Naive thymus-derived CD4-positive, alpha-beta T cell (primary cell): ENCODE measurements at places on chromosomes 12 and 14. TPM values are rescaled to one million over a fixed set of nuclear protein-coding genes. Genes with fewer than 3 reads are reported as not detected.

- no peak for DNase-seq
Observed at GRCh38 chr14:51780741-51781140, 79.7 kb upstream of the GNG2 start.

GRCh38 chr12:84043355-84043754, 869.2 kb downstream of the SLC6A15 start:
- no peak for DNase-seq

- no peak for DNase-seq
Observed at GRCh38 chr14:105117257-105117646, 51.3 kb downstream of the JAG2 start.

DNA sequence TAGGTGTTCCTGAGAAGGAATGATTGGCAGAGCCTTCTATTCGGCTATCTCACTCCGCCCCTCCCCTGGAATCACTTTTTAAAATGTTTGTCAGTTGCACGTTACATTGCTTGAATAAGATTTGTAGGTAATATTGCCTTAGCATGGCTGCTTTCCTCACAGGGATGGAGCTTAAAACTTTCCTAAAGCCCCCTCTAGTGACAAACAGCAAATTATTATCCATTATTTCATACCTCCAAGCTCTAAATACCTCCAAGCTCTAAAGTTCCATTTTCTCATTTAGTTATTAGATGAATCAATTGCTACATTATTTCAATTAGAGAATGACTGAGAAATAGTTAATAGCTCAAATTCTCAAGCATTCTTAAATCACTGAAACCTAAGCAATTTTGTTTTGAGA, 5.1 kb upstream of the SPATA7 start:
- DNase-seq: no peak

CIROP gene
- total RNA-seq: not detected
